Thoracic aorta (tissue), 2 donors: ENCODE measurements at places on chromosomes 6 and 20. TPM values are rescaled to one million over a fixed set of nuclear protein-coding genes. Genes with fewer than 3 reads are reported as not detected.

Gene ARMH2
- total RNA-seq: not detected

Gene MSH5
- 5.7 TPM for total RNA-seq

Gene SLC52A3
- total RNA-seq: 0.54 TPM

Gene LPA
- not detected for total RNA-seq

Gene TMEM14B
- 80.7 TPM for total RNA-seq

Gene GDAP1L1
- not detected for total RNA-seq

Gene SNPH
- total RNA-seq: 13.4 TPM

DNA sequence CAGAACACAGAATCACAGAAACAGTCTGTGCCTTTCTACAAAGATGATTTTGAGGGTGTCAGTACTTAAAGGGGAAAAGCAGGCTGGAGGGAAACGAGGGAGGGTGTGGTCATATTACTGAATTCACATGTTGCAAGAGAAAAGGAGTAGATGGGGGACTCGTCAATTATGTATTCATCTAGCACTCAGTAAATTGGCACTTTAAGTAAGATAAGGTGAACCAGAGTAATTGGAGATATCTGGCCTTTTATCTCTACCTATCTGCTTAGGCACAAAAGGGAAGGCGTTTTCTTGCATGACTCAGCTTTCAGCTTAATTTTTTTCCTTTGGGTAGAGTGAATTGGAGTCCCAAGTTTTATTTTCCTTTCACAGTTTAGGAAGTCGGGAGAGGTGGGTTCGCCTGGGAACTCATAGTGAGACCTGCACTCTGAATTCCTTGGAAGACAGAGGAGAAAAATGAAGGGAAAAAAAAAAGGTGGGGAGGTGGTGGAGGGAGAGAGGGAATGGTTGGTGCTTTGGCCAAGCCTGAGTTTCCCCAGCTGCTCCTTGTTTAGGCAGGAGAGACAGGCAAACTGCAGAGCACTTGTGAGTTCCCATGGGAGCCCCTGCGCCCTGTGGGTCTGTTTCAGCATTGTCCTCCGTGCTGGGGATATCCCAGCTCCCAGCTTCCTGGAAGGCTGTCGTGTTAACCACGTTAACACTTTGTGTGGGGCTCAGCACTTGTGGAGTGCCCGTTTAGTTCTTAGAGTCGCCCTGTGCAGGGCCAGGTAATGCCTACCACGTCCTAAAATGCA lies 19.7 kb upstream of the GTSF1L start:
- DNase-seq: no peak

GRCh38 chr6:32337186-32337805 lies 34.4 kb downstream of the TSBP1 start:
- DNase-seq: no peak

DNA sequence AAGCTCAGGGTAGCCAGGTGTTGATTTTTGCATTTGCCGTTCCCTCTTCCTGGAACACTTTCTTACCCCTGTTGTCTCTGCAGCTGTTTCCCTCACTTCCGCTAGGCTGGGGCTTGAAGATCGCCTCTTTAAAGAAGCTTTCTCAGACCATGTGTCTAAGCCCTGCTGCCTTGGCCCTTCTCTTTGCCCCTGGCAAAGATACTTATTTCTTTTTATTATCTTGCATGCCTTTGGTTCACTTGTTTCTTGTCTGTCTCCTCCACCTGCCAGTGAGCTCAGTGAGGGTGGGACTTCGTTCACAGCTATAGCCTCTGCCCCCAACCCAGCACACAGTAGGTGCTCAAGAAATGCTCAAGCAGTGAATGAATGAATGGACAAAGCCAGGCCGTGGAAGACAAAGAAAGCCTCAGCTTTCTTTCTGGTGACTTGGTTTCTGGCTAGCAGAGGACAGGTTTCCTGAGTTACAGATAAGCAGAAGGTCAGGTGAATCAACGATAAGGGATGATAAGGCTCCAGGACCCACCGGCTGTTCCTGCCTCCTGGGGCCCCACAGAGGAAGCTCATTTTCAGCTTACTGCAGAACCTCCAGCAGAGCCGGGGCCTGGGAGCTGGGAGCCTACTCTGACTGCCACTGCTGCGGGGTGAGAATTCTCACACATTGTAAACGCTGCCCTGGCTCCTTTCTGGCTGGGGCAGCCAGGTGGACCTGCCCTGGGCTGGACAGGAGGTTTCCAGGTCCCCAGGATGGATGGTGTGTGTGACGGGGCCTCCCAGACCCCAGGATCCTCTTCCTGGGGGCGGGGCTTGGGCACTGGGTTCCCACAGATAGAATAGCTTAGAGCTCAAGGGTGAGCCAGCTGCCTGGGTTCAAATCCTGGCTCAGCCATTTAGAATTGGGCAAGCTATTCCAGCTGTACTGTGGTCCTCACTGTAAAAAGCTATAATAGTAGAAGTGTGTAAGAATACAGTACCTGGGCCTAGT lies 29.8 kb downstream of the SNAI1 start:
- no peak for DNase-seq

- DNase-seq: no peak
Observed at GRCh38 chr6:18693881-18694280, 306.7 kb downstream of the RNF144B start.

- DNase-seq: no peak
Observed at GRCh38 chr6:122620902-122621301, 10.7 kb downstream of the PKIB start.

DNA sequence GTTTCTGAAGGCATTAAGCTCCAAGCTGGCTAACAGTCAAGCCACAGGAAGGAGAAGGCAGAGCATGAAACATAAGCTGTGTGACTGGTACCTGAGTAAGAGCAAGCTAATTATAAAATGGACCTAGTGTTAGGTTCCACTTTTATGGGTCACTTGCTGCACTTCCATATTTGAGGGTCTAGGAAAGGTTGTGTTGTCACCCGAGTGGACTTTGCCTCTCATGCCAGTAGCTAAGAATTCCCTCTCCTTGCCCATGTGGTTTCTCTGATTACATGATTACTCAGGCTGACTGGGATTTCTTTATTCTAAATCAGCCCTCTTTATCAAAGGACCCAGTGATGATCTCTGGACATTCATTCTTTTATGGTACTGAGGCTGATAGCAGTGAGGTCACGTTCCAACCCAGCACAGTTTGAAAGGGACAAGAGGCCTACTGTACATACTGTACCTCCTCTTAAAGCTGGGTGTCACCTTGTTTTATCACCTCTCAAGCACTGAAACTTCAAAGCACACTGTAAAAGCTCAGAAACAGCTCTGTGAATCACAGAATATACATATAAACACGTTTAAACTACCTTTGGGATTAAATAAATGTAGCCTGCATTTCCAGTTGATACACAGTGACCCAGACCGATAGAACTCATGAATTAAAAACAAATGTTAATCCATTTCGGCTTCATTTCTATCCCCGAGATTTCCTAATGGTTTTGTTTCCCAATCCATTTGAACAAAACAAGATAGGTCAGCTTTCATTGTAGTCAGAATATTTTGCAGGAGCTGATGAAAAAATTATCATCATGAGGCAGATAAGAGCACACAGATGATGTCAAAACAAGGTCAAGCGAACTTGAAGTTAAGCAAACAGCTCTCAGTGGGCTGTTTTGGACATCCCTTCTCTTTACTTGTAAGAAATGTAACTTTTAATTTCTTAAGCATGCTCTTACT lies 96.5 kb downstream of the ALDH8A1 start:
- DNase-seq: no peak

DNA sequence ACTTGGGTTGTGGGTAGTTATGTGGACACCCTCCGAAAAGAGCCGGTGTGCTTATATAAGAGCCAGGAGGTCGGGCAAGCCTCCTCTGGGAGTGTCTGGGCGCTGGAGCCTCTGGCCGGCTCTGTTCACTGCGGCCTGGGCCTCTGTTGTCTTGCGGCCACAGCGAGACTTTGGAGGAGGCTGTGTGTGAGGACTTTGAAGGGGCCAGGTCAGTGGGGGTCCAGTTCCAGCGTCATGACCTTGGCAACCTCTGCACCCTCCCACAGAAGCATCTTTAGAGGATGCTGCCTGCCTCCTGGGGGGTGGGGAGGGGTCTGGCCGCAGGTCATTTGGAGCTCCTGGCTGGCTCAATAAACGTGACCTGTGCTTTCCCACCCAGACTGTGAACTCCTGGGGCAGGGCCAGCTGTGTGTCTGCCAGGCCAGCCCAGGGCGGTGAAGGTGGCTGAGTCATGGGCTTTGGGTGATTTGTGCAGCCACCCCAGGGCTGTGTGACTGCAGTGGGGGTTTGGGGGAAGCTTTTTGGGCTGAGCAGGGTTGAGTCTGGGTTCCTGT lies 1.2 kb downstream of the TCEA2 start:
- DNase-seq: no peak
